Osteocyte (in vitro differentiated cells): ENCODE measurements at places on chromosomes 6 and 20.

- DNase-seq = no peak
Observed at GRCh38 chr6:163133017-163133416, 281.5 kb upstream of the QKI start.

DNA sequence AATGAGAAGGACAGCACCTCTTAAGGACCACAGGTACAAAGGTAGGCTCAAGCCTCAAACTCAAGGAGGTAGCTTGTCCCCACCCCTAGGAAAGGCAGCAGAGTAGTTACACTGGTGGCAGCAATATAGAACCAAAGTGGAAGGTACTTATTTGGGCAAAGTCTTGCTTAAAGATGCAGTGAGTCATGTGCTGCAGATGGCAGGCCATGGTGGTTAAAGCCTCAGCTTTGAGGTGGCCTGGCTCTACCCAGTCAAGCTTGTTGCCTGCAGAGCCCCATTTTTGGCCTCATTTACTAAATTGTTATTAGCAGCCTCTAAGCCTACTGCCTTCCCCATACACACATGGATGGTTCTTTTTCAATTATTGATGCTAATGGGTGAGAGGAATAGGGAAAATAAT lies 146.0 kb downstream of the ELOVL4 start:
- no peak for DNase-seq

DNA sequence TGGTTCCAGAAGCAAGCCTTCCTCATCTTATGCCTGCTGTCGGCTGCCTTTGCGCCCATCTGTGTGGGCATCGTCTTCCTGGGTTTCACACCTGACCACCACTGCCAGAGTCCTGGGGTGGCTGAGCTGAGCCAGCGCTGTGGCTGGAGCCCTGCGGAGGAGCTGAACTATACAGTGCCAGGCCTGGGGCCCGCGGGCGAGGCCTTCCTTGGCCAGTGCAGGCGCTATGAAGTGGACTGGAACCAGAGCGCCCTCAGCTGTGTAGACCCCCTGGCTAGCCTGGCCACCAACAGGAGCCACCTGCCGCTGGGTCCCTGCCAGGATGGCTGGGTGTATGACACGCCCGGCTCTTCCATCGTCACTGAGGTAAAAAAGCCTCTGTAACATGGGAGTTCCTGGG lies 366 bp downstream of the SLC22A1 start:
- no peak for DNase-seq

GRCh38 chr6:84882768-84883766 lies 118.7 kb upstream of the TBX18 start:
- no peak for DNase-seq

- no peak for DNase-seq
Observed at GRCh38 chr6:94071835-94072234, 652.5 kb upstream of the EPHA7 start.
